ENCODE measurements at places on chromosomes 11 and 22.
A peak's percentile ranks its signal among the peaks of the same experiment; 100 is the strongest.

- DNase-seq: peak; percentile 18
Observed at GRCh38 chr11:3121931-3122774, 43.0 kb downstream of the OSBPL5 start.

DNA sequence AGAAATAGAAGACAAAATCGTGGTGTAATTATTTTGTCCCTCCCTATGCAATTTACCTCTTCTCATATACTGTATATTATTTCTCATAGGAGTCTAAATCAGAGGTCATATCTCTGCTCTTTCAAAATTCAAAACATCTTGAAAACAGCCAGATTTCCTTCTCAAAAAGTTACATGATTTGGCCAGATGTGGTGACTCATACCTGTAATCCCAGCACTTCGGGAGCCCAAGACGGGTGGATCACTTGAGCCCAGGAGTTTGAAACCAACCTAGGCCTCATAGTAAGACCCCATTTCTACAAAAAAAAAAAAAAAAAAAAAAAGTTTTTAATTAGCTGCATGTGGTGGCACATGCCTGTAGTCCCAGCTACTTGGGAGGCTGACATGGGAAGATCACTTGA lies 29.0 kb upstream of the DNAJB7 start:
- no peak for DNase-seq

- DNase-seq: no peak
Observed at GRCh38 chr11:115180272-115180671, 323.9 kb downstream of the CADM1 start.

DNA sequence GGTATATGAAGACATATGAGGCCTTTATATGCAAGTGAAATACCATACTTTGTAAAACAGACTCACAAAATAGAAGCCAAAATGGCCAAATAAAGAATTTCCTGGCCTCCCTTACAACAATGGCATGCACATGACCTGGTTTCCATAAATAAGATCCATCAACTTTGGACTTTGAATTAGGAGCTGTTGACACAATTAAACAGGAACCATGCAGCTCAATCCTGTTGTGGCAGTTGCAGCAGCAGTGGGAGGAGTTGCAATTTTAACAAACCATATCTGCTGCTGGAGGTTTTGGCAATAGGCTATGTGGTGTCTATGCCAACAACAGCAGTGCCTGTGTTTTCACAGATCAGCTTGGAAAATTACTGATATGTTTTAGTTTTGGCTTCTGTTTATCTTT lies 818.6 kb downstream of the FAM181B start:
- no peak for DNase-seq

GRCh38 chr22:38984224-38984623 lies 2.1 kb downstream of the APOBEC3B start:
- DNase-seq: peak; percentile 12

DNA sequence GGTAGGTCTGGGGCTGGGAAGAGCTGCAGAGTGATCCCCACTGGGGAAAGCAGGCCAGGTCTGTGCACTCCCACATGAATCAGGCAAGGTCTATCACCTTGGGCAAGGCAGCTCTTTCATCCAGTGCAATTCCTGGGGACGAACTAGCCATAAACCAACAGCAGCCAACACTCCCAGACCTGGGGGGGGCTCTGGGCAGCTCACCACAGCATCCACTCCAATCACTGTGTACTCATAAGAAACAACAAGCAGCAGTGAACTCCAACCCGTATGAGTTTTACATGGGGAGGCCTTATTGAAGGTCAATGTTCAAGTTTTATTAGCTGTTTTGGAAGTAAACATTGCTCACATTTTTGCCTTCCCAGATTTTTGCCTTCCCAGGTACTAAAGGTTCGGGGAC lies 157.4 kb upstream of the NAV2 start:
- no peak for DNase-seq

DNA sequence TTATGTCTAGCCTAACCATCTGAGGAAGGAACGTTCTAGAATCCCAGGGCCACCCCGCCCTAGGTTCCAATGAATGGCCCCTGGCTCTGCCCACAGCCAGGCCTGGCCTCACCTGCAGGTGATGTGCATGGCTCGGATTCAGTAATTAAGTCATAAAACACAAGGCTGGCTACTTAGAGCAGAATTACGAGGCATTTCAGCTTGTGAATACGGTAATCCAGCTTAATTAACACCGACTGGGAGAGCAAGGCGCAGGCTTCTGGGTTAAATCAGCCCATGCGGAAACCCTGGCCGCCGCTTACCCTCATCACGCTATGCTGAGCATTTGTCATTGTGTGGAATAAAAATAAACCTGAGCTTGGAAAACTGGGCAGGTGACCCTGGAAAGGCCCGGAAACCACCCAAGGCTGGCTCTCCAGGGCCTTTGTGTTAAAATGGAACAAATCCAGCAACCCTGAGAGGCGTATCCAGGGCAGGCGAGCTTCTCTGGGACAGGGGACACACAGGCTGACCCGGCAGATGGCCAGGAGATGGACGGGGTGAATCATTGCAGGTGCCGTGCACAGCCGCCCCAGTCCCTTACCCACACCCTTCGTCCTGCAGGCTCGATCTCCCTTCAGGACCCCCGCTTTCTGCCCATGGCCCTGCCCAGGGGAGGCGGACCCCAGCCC lies 220.2 kb downstream of the CTTN start:
- no peak for DNase-seq

DNA sequence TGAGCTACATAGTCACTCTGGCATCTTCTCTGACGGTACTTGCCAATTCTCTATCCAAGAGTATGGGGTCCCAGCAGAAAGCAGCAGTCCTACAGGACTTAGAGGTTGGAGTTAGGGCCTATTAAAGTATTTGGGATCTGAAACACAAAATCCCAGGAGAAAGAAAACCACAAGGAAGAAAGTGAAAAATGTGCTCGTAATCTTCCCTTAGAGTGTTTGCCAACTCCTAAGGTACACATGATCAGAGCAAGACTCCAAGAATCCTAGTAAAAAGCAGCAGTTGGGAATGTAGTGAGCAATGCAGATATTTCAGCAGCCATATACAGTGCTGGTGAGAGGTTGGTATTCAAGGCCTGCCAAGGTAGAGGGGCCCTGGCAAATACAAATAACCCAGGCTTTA lies 71.6 kb downstream of the EXT2 start:
- no peak for DNase-seq

DNA sequence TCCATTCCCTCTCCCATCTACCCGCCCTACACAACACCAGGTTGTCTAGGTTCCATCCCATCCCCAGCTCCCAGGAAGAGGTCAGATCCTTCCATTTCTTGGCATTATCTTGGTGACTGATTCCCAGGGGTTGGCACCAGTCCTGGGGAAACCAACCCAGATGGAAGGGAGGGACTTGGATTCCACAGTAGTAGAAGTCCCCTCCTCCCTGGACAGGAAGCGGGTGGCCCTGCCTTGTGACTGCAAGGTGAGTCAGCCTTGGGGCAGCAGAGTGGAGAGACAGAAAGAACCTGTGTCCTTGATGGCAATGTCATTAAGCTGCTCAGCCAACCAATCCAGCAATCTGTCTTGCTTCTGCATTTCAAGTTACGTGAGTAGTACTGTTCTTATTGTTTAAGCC lies 26.5 kb downstream of the SYT13 start:
- DNase-seq: no peak

GRCh38 chr11:86987679-86988078 lies 32.5 kb upstream of the FZD4 start:
- no peak for DNase-seq

GRCh38 chr22:38056969-38057891 lies at the start of gene PICK1:
TSS of gene PICK1 (plus strand) at chr22:38057404. CDS start at chr22:38057810, 406 bp downstream.
- DNase-seq: peak; percentile 93

GRCh38 chr11:10984250-10984649 lies 126.4 kb upstream of the ZBED5 start:
- no peak for DNase-seq

DNA sequence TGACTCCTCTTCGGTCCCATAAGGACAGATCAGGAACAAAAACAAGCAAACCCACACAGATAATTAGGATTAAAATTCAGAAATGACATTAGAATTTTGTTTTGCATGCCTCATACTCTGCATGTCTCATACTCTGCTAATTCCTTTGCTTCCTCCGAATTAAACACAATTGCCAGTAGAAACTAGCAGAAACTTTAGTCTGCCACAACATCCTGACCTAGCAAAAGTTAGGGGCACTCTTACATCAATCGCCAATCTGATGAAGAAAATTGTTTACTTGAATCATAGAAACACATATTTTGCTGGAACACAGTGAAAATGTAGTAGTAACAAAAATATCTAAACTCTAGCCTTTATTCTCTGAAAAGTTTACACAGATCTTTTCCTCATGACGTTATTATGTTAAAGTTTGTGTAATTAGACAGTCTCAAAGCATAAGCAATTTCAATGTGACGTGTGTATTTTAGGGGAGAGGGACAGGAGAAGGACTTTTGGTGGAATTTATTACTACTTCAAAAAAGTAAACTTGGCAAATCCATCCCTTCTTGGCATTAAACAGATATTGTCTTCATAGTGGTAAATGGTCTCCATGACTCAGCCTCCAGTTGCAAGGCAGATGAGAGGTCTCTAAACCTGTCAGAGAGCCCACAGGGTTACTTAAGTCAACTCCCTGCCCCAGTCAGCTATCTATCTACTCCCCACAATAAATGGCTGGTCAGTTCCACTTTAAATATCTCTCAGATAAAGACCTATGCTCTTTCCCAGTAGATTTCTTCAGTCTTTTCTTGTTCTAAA lies 249.8 kb upstream of the UBASH3B start:
- DNase-seq: no peak

DNA sequence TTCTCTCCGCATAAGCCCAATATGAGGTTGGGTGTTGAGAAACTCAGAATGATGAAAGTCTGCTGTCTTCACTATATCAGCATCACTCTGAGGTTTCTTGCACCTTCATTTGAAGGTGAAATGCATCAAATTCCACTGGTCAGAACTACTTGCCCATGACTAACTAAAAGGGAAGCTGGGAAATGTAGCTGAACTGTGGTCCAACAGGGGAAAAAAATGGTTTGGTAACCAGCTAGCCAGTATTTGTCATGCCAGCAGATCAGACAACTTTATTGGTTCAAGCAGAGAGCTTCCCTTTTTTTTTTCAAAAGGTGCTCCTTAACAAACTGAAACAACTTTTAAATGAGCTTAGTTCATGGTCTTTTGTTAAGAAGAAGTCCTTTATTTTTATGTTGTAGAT lies 14.2 kb upstream of the PIK3C2A start:
- DNase-seq: no peak

GRCh38 chr11:108538022-108538424 lies 39.8 kb upstream of the POGLUT3 start:
- no peak for DNase-seq

Measured in GM13976 (cell line).